ENCODE measurements at places on chromosomes 7 and 10.

DNA sequence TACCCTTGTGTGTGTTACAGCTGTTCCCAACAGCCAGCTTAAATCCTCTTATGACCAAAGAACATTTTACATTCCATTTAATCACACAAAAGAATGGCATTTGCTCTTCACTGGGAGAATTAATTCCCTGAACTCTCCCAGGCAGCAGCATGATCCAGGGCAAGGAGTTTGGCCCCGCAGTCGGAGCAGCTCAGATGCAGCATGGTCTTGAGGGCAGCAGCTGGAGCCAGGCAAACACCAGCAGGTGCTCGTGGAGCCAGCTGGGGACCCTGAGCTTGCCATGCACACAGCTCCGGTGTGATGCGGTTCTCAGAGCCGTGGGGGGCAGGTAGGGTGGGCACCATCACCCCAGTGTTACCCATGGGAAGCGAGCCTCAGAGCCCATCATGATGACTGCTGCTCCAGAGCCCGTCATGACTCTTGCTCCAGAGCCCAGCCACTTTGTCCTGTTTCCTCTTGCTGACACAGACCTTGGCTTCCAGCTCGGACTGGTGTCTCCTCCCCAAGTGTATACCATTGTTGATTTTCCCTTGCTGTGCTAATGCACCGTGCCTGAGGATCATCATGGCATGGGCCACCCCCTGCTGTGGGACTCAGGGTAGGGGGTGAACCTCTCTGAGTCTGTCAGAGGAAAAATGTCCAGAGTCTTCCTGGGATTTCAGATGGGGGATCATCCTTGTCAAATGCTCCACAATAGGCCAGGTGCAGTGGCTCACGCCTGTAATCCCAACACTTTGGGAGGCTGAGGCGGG, 75.8 kb downstream of the ZRANB1 start:
- no peak for DNase-seq

- no peak for DNase-seq
Measured at GRCh38 chr10:86506062-86506461, 15.5 kb downstream of the WAPL start.

DNA sequence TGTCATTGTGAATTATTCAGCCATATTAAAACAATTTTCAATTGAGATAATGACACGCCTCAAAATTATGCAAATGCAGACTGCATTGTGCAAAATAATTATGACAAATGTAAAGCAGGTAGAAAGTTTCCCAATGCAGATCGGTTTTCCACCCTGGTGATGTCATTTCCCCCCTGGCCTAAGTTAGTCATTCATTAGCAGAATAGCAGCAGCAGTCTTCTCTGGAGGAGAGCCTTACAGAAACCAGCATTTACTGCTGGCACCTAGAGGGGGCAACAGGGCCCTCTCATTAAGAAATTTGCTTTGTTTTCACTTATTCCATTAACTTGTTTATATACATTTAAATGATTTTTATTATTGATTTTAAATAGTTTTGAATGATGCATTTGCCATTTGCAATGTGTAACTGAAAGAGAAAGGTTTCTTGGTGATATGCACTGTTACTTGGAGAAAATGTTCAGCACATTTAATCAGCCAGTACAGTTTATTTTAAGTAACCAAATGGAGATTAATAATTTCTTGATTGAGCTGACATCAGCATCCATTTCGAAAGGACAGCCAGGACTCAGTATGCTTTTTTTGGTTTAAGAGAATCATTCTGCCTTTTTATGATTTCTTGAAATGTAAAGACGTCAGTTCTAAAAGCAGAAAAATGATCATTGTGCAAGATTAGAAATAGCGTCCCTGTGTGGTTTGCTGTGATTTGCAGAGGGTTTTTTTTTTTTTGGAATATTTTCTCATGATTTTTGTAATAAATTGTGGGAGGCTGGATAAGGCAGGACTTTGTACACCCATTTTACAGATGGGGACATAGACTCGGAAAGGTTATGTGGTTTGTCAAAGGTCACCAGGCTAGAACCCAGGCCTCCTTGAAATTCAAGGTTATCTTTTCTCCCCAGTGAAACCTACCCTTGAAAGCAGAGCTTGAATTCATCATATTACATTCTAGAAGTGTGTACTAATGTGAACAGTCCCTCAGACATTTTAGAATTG, 3.5 kb downstream of the ARID5B start:
- peak; percentile 81 for DNase-seq

DNA sequence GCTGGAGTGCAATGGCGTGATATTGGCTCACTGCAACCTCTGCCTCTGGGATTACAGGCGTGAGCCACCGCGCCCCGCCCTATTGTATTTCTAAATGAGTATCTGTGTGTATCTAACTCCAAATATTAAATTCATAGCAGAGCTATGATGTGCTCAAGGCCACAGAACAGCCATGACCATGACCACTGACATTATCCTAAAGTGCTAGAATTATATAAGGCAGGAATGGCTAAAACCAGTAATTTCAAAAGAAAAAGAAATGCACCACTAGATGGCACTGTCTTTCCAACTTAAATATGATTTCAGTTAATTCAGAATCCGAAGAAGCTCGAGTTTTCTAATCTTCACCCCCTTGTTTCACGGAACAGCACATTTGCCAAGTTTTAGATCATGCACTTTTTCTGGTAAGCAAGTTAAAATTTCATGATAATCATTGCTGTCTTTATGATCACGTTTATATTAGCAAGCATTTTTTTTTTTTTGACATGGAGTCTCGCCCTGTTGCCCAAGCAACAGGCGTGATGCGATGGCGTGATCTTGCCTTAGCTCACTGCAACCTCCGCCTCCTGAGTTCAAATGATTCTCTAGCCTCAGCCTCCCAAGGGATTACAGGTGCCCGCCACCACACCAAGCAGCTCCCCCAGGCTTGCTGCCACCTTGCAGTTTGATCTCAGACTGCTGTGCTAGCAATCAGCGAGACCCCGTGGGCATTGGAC, 65.3 kb downstream of the OR13A1 start:
- peak; percentile 77 for DNase-seq

DNA sequence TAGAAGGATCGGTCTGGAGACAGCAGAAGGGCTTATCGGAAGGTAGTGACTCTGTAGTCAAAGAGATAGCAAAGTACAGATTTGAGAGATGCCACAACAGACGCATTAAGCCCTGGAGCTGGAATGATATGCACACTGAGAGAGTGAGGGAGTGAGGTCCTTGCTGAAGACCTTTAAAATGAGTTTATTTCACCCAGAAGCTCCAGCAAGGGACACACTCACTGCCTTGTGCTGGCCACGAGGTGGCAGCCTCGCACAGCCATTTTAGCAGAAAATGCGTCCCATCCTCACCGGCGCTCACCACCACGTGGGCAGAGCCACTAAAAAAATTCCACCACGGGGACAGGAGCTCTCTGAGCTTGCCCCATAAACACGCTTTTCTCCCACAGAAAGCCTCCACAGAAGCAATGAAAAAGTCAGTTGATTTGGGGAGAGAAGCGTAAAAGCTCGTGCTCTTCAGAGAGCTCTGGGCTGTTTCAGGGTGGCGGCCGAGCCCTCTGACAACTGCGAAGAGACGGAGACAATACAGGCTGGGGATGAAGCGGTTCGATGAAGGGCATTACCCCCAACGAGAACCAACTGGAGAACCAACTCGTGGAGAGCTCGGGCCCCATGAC, 163.0 kb upstream of the KLF14 start:
- DNase-seq: peak; percentile 66

GRCh38 chr7:127018889-127019288, 233.9 kb downstream of the GRM8 start:
- no peak for DNase-seq

DNA sequence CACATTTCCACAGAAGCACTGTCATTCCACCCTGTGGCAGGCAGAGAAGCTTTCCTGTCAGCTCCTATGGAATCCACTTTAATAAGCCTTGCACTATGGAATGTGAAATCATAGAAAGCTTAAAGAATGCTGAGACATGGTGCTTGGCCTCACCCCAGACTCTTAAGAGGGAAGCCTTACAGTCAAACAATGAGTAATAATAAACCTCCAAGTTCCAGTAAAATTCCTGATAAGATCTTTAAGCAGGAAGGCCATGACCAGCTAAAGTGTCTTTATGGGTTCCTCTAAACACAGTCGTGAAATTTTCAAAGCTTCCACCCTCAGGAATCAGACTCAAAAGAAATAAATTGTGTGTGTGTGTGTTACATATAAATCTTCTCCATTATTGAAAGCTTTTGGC, 11.9 kb upstream of the TEX36 start:
- peak; percentile 84 for DNase-seq

- no peak for DNase-seq
Measured at GRCh38 chr10:124983321-124983720, 41.4 kb downstream of the ZRANB1 start.

DNA sequence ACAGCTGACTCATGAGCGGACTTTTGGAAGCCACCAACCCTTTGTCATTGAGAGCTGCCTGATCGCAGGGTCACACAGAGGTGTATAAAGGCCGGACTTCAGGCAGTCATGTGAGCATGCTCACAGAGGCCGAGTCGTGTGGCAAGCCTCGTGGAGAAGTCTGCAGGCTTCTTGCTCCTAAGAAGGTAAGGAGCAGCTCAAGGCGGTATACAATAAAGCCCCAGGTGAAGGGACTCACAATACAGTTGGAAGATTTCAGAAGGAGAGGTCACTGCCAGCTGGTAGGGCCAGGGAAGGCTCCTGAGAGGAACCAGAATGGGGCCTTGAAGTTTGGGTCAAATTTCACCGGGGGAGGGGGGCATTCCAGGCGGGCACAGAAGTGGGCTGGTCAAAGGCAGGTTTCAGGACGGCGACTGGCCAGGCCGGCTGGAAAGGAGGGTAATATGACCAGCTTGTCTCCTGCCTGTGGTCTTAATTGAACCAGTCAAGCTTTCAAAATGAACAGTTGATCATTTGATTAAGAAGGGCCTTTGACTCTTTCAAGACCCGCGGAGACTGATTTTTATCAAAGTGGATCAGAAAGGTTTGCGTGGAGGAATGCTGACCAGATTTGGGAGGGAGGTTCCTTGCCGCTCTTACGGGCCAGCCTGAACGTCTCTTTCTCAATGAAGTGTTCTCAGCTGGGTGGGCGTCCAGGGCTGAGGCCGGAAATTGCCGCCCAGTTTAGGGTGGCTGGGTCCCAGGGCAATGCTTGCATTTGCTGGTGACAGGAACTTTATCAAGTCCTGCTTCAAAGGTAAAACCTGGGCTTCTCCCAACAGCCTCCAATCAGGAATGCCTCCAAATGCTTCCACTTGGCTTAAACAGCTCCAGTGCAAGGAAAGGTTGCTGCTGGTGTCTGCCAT, 178.6 kb downstream of the EMX2 start:
- no peak for DNase-seq

GRCh38 chr10:3782451-3783315, 2.3 kb downstream of the KLF6 start:
- peak; percentile 68 for DNase-seq

- DNase-seq: no peak
Measured at GRCh38 chr10:8273749-8274148, 219.3 kb downstream of the GATA3 start.

DNA sequence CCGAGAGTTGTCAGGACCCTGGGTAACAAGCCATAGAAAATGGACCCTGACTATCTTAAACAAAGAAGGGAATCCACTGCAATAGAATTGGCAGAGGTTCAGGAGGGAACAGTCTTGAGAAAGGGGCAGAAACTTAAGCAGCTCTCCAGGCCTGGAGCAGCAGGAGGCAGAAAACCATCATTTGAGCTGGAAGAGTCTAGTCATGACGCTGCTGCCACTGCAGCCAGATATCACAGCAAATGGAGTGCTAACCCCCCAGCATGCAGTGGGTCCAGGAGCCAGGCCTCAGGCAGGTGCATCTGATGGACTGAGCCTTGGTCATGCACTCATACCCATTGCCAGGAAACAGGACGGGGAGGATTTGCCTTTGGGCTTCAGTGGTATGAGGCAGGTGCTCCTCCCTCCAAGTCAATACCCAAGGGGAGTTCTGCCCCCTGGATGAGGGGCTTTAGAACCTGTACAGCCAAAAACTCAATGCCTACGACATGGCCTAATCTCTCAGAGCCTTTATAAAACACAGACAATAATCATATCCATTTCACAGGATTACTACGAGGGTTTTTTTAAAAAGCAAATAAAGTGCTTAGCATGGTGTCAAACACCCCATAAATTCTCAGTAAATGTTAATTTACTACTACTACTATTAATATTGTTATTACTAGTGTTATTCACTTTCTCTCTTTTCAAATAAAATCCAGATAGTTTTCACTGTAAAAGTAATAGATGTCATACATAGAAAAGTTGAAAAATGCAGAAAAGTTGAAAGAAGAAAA, 30.7 kb downstream of the DUSP5 start:
- no peak for DNase-seq

- DNase-seq: no peak
Measured at GRCh38 chr7:45690762-45691150, 116.6 kb downstream of the ADCY1 start.

GRCh38 chr10:6164271-6165095, 38.2 kb upstream of the PFKFB3 start:
- DNase-seq: no peak

DNA sequence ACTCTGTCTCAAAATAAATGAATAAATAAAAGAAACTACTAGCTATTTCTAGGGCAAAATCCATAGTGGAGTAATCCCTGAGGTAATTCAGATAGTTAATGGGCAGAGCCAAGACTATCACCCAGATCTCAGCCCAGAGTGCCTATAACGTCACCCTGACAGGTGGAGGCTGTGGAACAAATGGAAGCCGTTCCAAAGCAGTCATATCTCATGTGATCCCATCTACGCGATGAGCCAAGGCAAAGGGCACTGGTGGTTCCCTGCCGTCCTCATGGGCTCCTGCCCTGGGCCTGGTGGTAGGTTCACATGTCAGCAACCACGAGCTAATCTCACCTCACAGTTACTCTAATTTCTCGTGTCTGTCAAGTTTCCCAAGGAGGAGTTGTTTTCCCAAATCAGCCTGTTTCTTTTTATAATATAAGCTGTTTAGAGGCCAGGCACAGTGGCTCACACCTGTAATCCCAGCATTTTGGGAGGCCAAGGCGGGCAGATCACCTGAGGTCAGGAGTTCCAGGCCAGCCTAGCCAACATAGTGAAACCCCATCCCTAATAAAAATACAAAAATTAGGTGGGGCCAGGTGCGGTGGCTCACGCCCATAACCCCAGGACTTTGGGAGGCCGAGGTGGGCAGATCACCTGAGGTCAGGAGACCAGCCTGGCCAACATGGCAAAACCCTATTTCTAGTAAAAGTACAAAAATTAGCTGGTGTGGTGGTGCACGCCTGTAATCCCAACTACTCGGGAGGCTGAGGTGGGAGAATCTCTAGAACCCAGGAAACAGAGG, 22.5 kb upstream of the ASCC1 start:
- DNase-seq: no peak

DNA sequence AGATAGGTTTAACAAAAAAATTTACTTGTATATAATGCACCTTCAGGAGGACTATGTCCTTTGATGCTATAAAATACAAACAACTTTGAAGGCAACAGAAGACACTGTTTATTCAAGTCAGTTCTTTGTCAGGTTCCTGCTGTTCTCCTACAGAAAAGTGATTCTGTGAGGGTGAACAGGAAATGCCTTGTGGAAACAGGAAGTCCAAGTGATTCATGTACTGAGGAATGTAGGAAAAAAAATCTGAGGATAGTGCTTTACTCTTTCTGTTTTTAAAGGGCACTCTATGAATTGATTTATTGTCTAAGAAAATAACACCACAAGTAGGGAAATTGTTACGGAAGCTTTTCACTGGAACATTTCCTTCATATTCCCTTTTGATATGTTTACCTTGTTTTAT, 171.9 kb downstream of the HDAC9 start:
- DNase-seq: no peak

Data from PC-9 (cell line).